Brain (organoid and tissue), 16 donors: ENCODE measurements at places on chromosomes 5 and 9.

GRCh38 chr9:35285731-35286130 is 123.9 kb downstream of the UNC13B start:
- no peak for DNase-seq

GRCh38 chr9:34197756-34198711 is 19.2 kb downstream of the UBAP1 start:
- no peak for DNase-seq

DNA sequence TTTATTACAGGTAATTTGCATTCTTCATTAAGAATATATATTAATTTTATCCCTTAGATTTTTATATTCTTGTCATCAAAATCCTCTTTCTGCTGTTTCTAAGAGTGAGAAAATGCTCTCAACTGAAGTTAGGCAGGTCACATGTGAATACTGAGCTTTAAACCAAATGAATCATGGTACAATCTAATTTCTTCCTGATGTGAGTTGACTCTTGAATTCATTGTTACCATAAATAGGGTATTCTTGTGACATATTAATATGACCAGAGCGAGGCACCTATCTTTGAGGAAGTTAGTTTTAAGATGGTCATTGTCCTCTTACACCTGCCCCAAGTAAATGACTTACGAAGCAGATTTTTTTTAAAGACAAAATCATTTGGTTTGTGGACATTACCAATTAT is 17.4 kb downstream of the C9orf85 start:
- no peak for DNase-seq

- DNase-seq, result no peak
Observed at GRCh38 chr9:38443181-38443580, 18.9 kb upstream of the IGFBPL1 start.
